ENCODE measurements at places on chromosomes 3 and 15. TPM values are rescaled to one million over a fixed set of nuclear protein-coding genes. Genes with fewer than 3 reads are reported as not detected.

GRCh38 chr3:125141596-125142419 is 70.7 kb downstream of the SLC12A8 start:
- H3K4me1 ChIP-seq: peaks cover 48% of the 10 kb centered on the region
- peak overlapping the region; percentile 41 for H3K4me3 ChIP-seq
- H3K27me3 ChIP-seq: no peaks in the 10 kb centered on the region
- peak; percentile 85 for DNase-seq

- no peak overlapping the region for H3K4me3 ChIP-seq
- no peaks in the 10 kb centered on the region for H3K36me3 ChIP-seq
- peaks cover 10% of the 10 kb centered on the region for H3K4me1 ChIP-seq
- H3K27ac ChIP-seq: no peak overlapping the region
- peaks cover 7% of the 10 kb centered on the region for H3K27me3 ChIP-seq
- DNase-seq: no peak
These were observed 3.1 kb downstream of the MESP1 start for GRCh38 chr15:89747708-89748682.

DNA sequence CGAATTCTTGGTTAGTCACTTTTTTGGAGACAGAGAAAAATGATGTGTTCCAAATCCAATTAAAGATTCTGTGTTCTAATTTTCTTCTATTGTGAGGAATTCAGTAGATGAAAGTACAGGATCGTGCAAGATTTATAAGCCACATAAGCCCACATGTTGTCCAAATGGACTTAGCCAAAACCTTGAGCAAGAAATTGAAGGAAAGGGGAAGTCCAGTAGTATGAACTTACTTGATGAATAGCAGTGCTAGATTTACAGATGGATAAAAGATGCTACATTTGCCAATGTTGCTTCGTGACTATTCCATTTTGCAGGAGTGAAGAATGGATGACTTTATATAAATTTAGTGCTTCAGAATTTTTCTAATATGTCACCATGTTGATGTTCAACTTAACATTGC is 120.0 kb upstream of the ATP11B start:
- peaks cover 16% of the 10 kb centered on the region for H3K27me3 ChIP-seq
- H3K4me1 ChIP-seq: no peaks in the 10 kb centered on the region
- H3K27ac ChIP-seq: no peak overlapping the region

GRCh38 chr3:23931597-23931996 is 13.5 kb upstream of the NR1D2 start:
- H3K36me3 ChIP-seq: no peaks in the 10 kb centered on the region
- no peak for DNase-seq
- H3K4me3 ChIP-seq: no peak overlapping the region
- no peaks in the 10 kb centered on the region for H3K27me3 ChIP-seq
- H3K4me1 ChIP-seq: no peaks in the 10 kb centered on the region
- no peak overlapping the region for H3K27ac ChIP-seq

- no peaks in the 10 kb centered on the region for H3K4me1 ChIP-seq
- H3K36me3 ChIP-seq: peaks cover 3% of the 10 kb centered on the region
- no peaks in the 10 kb centered on the region for H3K27me3 ChIP-seq
These were observed 82.1 kb downstream of the LRRC28 start for GRCh38 chr15:99333413-99333812.

DNA sequence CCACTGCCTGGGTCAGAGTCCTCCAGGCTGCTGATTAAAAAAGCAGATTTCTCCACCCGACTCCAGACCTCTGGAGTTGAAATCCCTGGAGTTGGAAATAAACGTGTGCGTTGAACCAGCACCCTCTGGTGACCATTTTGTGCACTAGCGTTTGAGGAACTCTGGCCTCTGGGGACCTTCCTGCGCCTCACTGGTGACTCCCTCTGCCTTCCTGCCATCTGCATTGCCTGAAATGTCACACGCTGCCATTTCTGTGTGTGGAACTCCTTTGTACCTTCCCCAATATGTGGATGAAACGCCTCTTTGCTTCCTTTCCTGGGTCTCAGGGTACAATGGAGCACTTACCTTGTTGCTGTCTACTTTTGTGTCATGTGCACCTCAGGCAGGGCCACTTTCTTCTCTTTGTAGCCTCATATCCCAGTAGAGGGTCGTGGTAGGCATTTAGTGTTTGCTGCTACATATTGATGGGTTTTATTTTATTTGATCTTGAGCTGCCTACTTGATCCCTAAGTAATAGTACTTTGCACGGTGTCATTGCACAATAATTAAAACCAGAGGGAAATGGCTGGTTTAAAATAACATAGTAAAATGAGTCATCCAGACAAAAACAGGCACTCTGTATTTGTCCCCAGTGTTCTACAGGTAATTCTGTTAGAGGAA is 56.8 kb downstream of the GPR171 start:
- no peaks in the 10 kb centered on the region for H3K36me3 ChIP-seq
- H3K4me3 ChIP-seq: no peak overlapping the region
- peak; percentile 71 for DNase-seq
- no peak overlapping the region for H3K27ac ChIP-seq
- H3K27me3 ChIP-seq: peaks cover 5% of the 10 kb centered on the region

DNA sequence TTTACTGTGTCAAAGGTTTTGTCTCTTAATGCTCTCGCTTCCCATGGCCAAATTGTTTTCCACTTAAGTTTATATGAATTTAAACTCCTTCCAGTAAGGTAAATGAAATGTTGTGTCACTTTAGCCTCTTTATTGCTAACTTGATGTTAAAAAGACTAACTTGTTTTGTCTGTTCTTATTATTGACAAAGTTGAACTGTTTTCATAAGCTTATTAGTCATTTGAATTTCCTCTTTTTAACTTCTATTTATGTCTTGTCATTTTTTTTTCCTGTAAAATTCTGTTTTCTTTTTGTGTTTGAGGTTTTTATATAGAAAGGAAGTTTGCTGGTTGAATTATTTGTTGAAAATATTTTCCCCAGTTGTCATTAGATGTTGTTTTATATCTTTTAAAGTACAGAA is 25.8 kb downstream of the FAM98B start:
- no peaks in the 10 kb centered on the region for H3K4me1 ChIP-seq
- H3K4me3 ChIP-seq: no peak overlapping the region
- DNase-seq: no peak
- H3K27me3 ChIP-seq: no peaks in the 10 kb centered on the region

- no peak for DNase-seq
- H3K4me1 ChIP-seq: no peaks in the 10 kb centered on the region
- H3K4me3 ChIP-seq: no peak overlapping the region
- H3K36me3 ChIP-seq: no peaks in the 10 kb centered on the region
- no peaks in the 10 kb centered on the region for H3K27me3 ChIP-seq
These were observed 666.7 kb upstream of the NAALADL2 start for GRCh38 chr3:174192471-174192870.

GRCh38 chr15:39834256-39834655 is 51.6 kb upstream of the FSIP1 start:
- no peaks in the 10 kb centered on the region for H3K4me1 ChIP-seq
- no peaks in the 10 kb centered on the region for H3K27me3 ChIP-seq
- H3K36me3 ChIP-seq: no peaks in the 10 kb centered on the region
- no peak for DNase-seq
- no peak overlapping the region for H3K27ac ChIP-seq
- H3K4me3 ChIP-seq: no peak overlapping the region

DNA sequence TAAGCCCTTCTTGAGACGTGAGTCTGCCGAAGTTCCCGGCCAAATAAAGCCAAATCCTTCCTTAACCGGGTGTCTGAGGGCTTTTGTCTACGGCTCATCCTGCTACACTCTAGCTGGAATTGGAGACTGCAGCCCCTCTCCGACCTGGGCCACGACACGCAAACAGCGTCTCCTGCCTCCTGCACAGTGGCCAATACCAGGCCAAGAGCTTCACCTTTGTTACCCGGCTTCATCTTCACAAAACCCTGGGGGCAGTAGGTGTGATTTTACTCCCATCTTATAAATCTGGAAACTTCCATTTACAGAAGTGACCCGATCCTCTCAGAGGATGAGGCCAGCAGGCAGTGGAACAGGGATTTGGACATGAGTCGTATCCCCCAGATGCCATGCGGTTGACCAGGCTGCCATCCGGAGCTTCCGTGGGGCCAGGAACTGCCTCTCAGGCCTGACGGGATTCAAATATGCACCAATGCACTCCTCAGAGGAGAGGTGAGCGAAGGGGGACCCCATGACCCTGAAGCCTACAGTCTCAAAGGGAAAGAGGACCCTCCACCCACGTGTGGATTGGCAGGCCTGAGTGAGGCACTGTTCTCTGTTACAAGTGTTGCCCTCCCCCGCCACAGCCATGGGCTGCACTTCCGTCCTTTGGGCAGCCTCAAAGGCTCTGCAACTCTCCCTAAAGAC is 53.2 kb upstream of the KLF13 start:
- no peak for DNase-seq
- peaks cover 12% of the 10 kb centered on the region for H3K4me1 ChIP-seq
- H3K36me3 ChIP-seq: no peaks in the 10 kb centered on the region
- H3K27me3 ChIP-seq: no peaks in the 10 kb centered on the region
- no peak overlapping the region for H3K27ac ChIP-seq

DNA sequence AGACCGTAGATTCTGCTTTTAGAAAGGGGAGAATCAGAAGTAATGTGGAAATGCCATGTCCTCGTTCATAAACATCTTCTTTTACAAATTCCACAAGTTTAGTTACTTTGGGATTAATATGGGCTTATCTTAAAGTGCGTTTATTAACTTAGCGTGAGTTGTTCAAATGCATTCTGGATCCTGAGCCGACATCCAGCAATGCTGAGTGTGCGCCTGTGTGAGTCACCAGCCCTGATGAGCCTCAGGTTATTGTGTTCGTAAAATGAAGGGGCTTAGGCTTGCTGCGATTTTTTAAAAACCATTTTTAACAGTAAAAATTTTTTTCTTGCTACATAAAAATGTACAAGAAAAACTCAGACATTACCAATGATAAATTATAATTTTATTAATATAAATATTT is 57.9 kb downstream of the TFRC start:
- DNase-seq: no peak
- no peaks in the 10 kb centered on the region for H3K4me1 ChIP-seq
- no peaks in the 10 kb centered on the region for H3K27me3 ChIP-seq
- no peak overlapping the region for H3K4me3 ChIP-seq

GRCh38 chr3:141894524-141895176 is 18.2 kb downstream of the ATP1B3 start:
- no peaks in the 10 kb centered on the region for H3K27me3 ChIP-seq
- H3K36me3 ChIP-seq: no peaks in the 10 kb centered on the region
- H3K4me1 ChIP-seq: no peaks in the 10 kb centered on the region
- H3K27ac ChIP-seq: no peak overlapping the region

GRCh38 chr3:156548902-156549301 is 6.0 kb downstream of the SSR3 start:
- H3K36me3 ChIP-seq: peaks cover 93% of the 10 kb centered on the region
- H3K4me1 ChIP-seq: peaks cover 36% of the 10 kb centered on the region
- no peak overlapping the region for H3K27ac ChIP-seq
- no peak overlapping the region for H3K4me3 ChIP-seq
- DNase-seq: no peak
- no peaks in the 10 kb centered on the region for H3K27me3 ChIP-seq

- no peak for DNase-seq
- H3K4me3 ChIP-seq: no peak overlapping the region
- H3K27me3 ChIP-seq: peaks cover 27% of the 10 kb centered on the region
These were observed 4.2 kb upstream of the PEX5L start for GRCh38 chr3:180040966-180041365.

DNA sequence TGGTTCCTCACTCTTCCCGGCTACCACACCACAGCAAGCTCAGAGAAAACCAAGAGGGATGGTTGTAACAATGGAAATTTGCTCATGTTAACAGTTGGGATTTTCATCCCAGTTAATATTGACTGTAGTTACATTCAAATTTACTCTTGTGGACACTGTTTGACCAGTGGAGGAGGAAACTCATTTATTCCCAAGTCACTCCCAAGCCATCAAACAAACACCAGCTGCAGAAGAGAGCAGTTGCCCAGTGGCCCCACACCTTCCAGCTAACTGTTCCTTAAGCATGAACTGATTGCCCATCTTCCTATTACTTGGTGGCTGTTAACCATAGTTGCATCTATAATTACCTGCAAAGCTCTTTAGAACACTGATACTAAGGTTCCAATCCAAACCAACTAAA is 24.1 kb upstream of the MECOM start:
- H3K27me3 ChIP-seq: no peaks in the 10 kb centered on the region
- no peak for DNase-seq
- no peak overlapping the region for H3K4me3 ChIP-seq
- H3K4me1 ChIP-seq: no peaks in the 10 kb centered on the region
- no peak overlapping the region for H3K27ac ChIP-seq

DNA sequence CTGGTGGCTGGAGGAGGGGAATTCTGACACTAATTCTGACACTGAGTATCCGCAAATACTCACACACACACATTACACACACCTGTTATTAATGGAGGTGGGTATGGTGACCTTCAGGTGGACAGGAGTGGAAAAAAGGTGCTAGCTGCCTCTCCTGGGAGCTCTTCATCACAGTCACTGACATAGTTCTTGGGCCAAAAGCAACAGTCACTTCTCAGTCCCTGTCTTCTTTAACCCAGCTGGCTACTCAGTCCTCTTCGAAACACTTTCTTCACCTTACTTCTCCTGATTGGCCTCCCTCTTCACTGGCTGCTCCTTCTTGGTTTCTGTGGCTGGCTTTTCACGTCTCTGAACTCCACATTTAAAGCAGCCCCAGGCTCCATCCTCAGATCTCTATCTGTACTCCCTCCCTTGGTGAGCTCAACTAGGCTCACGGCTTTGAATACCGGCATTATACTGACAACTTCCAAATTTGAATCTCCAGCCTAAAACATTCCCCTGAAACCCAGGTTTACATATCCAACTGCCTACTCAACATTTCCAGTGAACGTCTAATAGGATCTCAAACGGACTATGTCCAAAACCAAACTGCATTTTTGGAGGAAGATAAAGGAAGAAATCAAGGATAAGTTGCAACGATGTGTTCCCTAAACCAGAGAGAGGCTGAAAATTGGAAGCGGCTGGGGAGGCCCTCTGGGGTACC is 53.2 kb upstream of the HEG1 start:
- H3K27me3 ChIP-seq: no peaks in the 10 kb centered on the region
- no peak for DNase-seq
- no peak overlapping the region for H3K4me3 ChIP-seq
- no peaks in the 10 kb centered on the region for H3K36me3 ChIP-seq
- H3K4me1 ChIP-seq: no peaks in the 10 kb centered on the region
- no peak overlapping the region for H3K27ac ChIP-seq

DNA sequence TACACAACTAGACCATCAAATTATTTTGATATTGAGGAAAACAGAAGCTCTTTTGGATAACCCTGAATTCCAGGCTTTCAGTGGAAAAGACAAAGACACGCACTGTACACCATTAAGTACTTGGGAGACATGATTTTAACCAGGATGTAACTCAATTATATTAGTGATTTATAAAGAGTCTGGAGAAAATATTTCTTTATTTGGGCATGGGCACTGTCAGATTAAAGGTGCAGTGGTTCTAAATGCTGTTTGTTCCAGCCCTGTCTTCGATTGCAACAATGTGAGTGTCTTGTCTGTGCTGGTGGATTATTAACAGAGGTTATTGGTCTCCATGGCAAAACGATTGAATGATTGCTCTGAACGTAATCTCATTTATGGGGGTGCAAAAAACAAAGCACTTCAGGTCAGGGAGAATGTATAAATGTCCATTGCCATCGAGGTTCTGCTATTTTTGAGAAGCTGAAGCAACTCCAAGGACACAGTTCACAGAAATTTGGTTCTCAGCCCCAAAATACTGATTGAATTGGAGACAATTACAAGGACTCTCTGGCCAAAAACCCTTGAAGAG is at the start of gene TM4SF4:
Gene TM4SF4, plus strand, starts transcription at position 448 of the 568 bp plus-strand sequence. CDS start 181 bp downstream, outside the sequence.
- DNase-seq: no peak
- H3K27ac ChIP-seq: peak within 1 kb of the TSS; percentile 76
- H3K4me3 ChIP-seq: no peak within 1 kb of the TSS
- no peaks in the 10 kb centered on the region for H3K27me3 ChIP-seq
- no peaks in the 10 kb centered on the region for H3K36me3 ChIP-seq
- peaks cover 52% of the 10 kb centered on the region for H3K4me1 ChIP-seq

DNAJA4 gene
- 17.9 TPM for total RNA-seq

UBP1 gene
- 62.9 TPM for total RNA-seq

KBTBD12 gene
- 1.3 TPM for total RNA-seq

MKRN3 gene
- 2.5 TPM for total RNA-seq

ACKR4 gene
- total RNA-seq: 8.0 TPM

ROPN1 gene
- total RNA-seq: not detected

GOLGA6B gene
- not detected for total RNA-seq

TPRG1 gene
- 22.3 TPM for total RNA-seq

Data from upper lobe of right lung (tissue), 1 donor.